Activated naive CD8-positive, alpha-beta T cell treated with anti-CD3 and anti-CD28 coated beads, Interleukin-2, amount 10 ng/mL, durations not matched to agents 7 days and 5 days (primary cell): ENCODE measurements at places on chromosomes 4 and X.

DNA sequence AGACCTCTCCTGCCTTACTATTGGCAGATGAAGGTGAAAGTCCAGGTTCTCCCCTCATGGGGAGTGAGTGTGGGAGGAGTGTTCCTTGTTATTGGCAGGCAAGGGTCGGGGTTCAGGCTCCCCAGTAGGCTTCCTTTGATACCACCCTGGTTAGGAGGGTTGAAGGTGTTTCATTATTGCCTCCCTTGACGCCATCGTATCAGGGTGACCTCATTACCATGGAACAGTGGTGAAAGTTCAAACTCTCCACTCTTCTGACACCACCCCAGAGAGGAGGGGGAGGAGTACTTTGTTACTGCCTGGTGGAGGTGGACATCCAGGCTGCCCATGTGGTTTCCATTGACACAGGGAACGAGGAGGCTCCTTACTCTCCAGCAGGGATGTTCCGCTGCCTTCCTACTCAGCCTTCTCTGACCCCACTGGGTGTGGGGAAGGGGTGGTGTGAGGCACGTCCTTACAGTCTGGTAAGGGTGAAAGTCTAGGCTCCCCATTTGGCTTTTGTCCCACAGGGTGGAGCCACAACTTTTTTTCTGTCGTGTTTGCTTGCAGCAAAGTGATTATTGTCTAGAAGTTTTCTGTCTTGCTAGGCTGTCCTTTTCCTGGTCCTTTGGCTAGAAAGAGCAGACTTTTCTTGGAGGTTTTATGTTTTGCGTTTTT is 37.2 kb upstream of the USP9X start:
- DNase-seq: no peak

DNA sequence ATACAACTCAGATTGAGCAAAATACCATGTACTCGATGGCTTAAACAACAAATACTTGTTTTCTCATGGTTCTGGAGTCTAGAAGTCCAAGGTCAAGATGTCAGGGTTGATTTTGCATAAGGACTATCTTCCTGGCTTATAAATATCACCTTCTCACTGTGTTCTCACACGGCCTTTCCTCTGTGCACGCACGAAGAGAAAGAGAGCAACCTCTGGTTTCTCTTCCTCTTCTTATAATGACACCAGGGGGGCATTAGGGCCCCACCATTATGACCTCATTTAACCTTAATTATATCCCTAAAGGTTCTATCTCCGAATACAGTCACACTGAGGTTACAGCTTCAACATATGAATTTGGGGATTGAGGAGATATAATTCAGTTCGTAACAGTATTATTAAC is 504.0 kb downstream of the MAGEE1 start:
- no peak for DNase-seq

GRCh38 chrX:65846974-65847373 is 179.5 kb downstream of the MSN start:
- no peak for DNase-seq

GRCh38 chr4:42159271-42160001 is 7.0 kb upstream of the BEND4 start:
- no peak for DNase-seq

GRCh38 chr4:138592796-138593195 is 350.6 kb upstream of the SLC7A11 start:
- no peak for DNase-seq

- no peak for DNase-seq
Measured at GRCh38 chr4:120843849-120844527, 78.5 kb downstream of the PRDM5 start.

DNA sequence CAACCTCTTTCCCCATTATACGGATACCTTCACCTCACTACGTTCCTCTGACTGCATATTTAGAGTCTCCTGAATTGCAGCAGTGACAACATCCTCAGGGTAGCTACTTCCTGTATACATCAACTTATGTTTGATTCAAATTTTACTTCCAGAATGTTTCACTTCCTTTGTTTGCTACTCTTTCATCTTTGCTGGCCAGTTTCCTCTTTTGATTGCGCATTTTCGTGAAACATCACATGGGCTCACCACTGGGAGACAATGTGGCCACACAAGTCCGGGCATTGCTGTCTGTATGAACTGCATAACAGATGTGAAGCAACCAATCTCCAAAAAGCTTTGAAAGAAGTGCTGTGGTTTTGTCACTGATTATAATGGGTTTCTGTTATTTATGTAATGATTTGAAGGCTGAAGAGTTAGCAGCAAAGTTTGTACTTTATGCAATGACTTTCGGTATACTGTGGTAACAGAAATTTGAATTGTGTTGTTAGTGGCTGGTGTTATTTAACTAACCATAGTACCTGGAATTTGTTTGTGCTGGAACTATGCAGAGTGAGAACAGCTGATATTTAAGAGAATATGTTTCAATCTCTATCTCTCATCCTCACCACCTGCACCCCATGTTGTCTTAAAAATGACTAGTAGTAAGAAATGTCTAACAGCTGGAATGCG is 7.4 kb downstream of the SNCA start:
- peak; percentile 39 for DNase-seq

GRCh38 chr4:84481077-84481859 is 17.8 kb downstream of the NKX6-1 start:
- no peak for DNase-seq

- no peak for DNase-seq
Measured at GRCh38 chrX:9403374-9403773, 61.5 kb upstream of the TBL1X start.

GRCh38 chr4:95599777-95600400 is 51.1 kb upstream of the UNC5C start:
- DNase-seq: no peak

DNA sequence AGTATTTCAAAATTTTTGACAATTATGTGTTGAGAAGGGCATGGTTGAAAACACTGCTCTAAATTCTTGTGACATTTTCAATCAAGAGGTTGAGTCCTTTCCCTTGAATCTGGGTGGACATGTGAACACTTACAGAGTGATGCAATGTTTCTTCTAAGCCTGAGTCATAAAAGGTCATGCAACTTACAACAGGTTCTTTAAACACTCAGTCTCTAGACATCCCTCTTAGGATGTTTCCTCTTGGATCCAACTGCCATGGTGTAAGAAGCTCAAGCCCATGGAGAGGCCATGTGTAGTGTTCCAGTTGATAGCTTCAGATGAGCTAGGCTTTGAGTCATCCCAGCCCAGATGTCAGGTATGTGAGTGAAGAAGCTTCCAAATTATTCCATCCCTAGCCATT is 232.2 kb upstream of the MAOA start:
- no peak for DNase-seq

DNA sequence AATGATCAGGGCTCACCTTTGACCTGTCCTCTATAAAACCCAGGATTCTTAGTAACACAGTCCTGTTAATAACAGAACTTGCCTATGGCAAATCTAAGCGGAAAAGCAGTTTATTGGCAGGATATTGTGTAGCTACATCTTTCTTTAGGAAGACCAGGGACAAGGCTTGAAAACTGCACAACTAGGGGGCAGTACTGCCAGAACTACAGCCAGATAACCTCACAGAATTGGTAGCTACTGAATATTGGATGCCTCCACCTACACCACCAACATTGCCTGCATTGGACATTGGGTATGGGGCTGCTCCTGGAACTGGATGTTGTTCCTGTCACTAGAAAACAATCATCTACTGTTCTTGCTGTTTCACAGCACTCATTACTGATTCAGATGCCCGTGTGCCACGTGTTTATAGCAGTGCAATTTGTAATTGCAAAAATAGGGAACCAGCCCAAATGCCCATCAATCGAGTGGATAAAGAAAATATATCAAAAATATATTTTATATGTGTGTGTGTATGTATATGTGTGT is 47.4 kb downstream of the REPS2 start:
- DNase-seq: no peak

GRCh38 chr4:54897590-54897989 is 227.8 kb downstream of the KDR start:
- no peak for DNase-seq

- no peak for DNase-seq
Measured at GRCh38 chr4:24226667-24227066, 336.8 kb upstream of the PPARGC1A start.

DNA sequence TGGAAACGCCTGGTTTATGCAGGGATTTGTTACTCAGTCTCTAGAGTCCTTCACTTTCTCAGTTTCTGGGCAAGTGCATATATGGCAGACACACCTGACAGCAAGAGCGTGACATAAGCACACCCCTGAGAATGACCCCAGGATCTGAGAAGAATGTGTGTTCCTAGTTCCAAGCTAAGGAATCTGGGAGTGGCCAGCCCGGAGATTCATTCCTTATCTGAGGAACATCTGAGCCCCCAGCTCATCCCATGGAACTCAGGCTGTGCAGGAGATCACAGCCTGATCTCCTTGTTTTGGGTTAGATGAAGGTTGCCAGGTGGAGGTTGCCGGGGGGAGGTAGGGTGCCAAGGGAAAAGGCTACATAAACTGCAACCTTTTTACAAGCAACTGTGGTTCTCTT is 23.8 kb upstream of the KIAA0232 start:
- DNase-seq: no peak

GRCh38 chrX:54484666-54485065 is 11.4 kb downstream of the FGD1 start:
- DNase-seq: no peak

GRCh38 chr4:55399581-55399980 is 3.8 kb downstream of the TMEM165 start:
- DNase-seq: no peak

GRCh38 chrX:23503835-23504539 is 163.3 kb upstream of the PRDX4 start:
- no peak for DNase-seq

- DNase-seq: no peak
Measured at GRCh38 chr4:114026447-114026846, 47.0 kb upstream of the ARSJ start.

DNA sequence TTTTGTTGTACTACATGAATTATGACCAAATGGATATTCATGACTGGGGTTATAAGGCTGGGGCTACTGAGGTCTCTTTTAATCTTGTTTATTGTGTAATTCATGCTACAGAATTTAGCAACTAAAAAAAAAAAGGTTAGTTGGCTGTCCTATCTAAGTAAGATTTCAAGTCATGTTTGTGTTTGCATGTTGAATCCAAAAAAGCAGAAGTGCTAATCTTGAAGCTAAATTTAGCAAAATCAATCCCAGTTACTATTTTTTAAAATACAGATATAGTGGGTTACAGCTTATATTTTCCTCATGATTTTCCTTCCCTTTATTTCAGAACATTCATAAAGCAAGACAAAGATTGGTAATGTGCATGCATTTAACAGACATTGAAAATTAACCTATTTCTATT is 19.4 kb downstream of the MTMR1 start:
- no peak for DNase-seq

- no peak for DNase-seq
Measured at GRCh38 chr4:27187786-27188185, 327.1 kb downstream of the STIM2 start.

- DNase-seq: no peak
Measured at GRCh38 chr4:156884183-156884582, 87.4 kb downstream of the PDGFC start.

DNA sequence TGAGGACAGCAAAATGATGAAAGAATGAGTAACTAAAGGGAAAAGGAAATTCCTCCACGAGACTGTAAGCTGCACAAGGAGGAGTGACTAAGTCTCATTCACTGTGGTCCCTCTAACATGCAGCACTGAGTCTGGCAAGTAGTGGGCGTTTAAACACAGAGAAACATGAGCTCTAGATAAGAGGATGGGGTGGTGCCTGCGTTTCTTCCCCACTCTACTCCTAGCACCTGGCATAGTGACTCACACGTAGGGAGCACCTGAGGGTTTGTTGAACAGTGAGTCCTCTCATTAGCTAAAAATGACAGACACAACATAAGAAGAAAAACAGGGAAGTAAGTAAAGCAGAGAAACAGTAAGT is 105.8 kb upstream of the CBR4 start:
- no peak for DNase-seq

- peak; percentile 28 for DNase-seq
Measured at GRCh38 chr4:159446266-159446976, 343.5 kb downstream of the RAPGEF2 start.

- DNase-seq: no peak
Measured at GRCh38 chrX:66098162-66098561, 58.3 kb upstream of the VSIG4 start.

DNA sequence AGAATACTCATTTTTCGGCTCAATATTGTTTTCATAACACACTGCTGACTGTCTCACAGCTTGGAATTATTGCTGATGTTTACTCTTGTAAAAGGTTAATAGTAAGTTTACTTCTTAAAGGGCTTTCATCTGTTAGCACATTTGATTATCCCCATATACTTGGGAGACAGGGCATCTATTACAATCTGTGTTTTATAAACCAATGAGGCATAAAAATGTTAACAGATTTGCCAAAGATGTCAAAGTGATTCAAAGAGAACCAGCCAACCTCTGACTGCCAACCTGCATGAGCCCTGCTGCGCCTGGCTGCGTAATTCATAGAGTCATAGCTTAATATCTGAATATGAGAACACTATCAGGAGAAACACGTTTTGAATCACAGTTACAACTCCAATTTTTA is 665.6 kb downstream of the TRIML1 start:
- DNase-seq: no peak

DNA sequence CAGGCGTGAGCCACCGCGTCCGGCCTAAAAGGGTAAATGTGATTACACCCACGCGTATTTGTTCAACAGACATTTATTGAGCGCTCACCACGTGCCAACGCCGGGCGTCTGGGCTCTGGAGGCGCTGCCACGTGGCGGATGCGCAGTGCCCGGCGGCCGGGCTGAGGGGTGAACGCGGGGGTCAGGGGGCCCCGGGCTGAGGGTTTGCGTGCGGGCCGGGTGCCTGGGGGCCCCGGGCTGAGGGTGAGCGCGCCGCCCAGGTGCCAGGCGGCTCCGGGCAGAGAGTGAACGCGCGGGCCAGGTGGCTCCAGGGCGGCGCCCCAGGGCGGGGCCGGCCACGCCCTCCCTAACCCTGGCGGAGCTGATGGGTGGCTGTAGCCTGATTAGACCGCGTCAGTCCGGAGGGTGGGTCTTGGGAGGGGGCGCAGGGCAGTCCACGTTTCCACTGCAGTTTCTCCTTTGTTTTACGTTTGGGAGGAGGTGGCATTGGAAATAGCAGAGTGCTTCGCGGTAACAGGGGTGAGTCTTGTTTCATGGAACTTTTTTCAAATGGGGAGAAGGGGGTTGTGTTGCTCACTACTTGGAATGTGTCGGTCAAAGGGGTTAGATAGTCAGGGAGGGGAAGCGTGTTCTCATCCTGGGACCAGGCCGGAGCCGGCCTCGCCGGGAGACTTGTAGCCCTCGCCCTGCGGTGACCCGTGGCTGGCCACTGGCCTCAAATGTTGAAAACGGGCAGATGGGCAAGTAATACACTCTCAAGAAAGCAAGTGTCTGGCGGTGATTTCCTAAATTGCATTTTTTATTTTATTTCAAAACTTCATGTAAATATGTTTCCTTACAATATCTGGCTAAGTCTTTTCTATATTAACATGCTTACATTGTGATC is at the start of gene ZFP42:
Gene ZFP42, plus strand, starts transcription at position 450 of the 886 bp plus-strand sequence. CDS start 7,037 bp downstream, outside the sequence.
- DNase-seq: no peak

- no peak for DNase-seq
Measured at GRCh38 chr4:161189286-161190134, 974.3 kb downstream of the FSTL5 start.

DNA sequence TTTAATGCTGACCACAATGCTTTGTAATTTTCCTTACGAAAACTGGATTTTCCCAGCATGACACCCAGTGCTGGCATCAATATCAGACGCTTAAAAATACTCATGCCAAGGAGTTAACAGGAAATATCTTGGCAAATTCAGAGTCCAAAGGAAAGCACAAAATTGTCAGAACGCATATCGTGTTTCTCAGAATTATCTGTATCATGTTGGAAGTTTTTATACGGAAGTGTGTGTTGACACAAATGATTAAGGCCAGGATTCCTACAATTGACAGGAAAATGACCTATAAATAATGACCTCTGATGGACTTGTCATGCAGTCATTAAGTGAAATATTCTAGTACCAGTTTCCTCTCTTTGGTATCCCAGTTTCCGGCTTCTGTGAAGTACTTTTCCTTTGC is 132.1 kb upstream of the TLL1 start:
- no peak for DNase-seq
